Nephron progenitor cell (in vitro differentiated cells): ENCODE measurements at places on chromosomes 12 and 14.

DNA sequence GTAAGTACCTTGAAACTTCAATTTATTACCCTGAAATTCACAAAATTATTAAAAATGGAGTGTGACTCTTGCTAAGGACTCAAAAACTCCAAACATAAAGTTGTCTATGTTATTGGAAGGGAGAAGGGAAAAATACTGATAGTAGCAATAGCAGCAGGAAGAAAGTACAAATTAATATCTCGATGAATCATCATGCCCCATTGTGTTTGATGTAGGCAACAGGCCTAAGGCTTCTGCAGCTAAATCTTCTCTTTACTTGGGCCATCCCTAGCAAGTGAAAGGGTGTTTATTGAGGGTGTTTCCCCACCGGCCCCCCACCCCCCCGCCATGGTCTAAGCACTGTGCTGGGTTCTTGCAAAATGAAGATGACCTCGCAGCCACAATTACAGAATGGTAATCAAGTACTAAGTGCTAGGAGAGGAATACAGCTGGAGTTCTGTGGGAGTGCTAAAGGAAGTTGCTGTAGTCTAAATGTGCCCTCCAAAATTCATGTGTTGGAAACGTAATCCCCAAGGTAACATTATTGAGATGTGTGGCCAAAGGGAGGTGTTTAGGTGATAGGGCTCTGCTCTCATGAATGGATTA, 76.5 kb downstream of the SNAPC1 start:
- no peak for DNase-seq

DNA sequence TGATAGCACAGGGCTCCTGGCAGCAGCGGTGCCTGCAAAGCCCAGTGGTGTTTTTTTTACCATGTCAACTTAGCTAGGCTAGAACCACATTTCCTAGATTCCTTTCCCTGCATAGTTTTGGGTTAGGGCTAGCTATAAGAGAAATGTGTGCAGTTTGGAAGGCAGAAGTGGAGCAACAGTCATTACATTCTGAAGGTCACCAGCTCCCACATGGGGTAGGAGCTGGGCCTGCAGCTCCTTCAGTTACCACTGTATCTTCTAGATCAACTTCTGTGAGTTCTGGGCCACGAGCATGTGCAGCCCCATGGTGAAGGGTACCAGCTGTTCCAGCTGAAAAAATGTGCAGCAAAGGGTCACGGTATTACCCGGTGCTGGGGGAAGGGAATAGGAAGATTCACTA, 2.3 kb upstream of the SLC25A3 start:
- no peak for DNase-seq

- no peak for DNase-seq
Measured at GRCh38 chr12:113184098-113184899, 979 bp downstream of the DDX54 start.

DNA sequence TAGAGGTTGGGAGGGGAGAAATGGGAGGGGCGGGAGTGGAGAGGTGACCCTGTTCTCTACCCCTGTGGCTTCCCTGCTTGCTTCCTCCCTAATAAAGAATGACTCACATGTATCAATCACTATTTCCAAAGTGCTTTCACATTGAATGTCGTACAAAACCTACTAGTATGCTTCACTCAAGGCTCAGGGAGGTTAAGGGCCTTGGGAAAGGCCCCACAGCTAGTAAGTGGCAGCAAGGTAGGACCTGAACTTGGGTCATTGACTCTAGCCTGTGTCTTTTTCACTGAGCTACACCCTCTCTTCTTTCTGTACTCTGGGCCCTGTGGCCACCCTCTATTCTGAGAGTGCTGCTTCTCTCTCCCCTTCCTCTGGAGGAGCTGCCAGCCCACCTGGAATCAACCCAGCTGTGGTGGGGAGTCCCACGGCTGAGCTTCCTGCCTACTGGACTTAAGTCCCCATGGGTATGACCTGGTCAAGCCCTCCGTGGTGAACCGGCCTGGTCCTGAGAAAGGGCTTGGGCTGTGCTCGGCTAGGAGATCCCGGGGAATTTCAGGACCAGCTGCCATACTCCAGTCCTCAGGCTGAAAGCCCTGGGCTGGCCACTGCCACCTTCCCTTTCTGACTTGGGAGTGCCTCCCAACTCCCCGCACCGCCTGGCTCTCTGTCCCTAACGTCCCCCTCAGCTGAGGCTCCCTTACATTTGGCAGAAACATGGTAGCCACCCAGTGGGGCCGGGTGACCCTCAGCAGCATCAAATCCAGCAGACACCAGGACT, 13.0 kb downstream of the SLC48A1 start:
- DNase-seq = no peak

- DNase-seq = no peak
Measured at GRCh38 chr12:119913536-119914330, 36.6 kb upstream of the CIT start.
